Suppressor macrophage treated with lipopolysaccharide for 4 hours (primary cell): ENCODE measurements at places on chromosomes 1 and 21.

GRCh38 chr1:215277532-215277931 lies 195.0 kb downstream of the KCNK2 start:
- no peak for DNase-seq

GRCh38 chr1:33455539-33456501 lies 16.6 kb upstream of the ZSCAN20 start:
- peak; percentile 77 for DNase-seq

GRCh38 chr1:62716397-62716796 lies 28.2 kb upstream of the DOCK7 start:
- DNase-seq, result peak; percentile 70

DNA sequence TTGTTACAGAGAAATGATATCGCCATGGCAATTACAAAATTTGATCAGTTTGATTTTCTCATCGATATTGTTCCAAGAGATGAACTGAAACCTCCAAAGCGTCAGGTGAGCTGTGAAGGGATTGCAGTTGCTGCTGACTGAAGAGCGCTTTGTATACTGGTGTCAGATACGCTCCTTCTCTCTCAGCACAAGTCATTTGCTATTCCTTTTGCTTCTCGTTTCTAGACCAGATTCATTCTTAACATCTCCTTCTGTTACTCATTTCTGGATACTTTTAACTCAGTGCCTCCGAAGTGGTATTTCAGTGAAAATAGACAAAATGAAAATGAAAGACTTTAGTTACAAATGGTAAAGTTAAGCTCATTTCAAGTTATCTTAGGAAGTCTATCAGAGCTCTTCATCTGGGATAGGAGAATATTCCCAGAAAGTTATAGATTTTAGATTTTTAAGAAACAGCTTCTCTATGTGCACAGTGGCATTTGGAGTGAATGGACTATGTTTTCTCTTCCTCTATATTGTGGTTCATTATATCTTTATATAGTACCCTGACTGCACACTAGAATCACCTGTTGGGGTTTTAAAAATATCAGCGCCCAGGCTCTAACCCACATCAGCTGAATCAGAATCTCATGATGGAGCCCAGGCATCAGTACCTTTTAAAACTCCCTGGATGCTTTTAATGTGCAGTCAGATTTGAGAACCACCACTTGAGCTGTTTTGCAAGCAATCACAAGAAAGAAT lies 30.3 kb upstream of the KCNQ4 start:
- no peak for DNase-seq

DNA sequence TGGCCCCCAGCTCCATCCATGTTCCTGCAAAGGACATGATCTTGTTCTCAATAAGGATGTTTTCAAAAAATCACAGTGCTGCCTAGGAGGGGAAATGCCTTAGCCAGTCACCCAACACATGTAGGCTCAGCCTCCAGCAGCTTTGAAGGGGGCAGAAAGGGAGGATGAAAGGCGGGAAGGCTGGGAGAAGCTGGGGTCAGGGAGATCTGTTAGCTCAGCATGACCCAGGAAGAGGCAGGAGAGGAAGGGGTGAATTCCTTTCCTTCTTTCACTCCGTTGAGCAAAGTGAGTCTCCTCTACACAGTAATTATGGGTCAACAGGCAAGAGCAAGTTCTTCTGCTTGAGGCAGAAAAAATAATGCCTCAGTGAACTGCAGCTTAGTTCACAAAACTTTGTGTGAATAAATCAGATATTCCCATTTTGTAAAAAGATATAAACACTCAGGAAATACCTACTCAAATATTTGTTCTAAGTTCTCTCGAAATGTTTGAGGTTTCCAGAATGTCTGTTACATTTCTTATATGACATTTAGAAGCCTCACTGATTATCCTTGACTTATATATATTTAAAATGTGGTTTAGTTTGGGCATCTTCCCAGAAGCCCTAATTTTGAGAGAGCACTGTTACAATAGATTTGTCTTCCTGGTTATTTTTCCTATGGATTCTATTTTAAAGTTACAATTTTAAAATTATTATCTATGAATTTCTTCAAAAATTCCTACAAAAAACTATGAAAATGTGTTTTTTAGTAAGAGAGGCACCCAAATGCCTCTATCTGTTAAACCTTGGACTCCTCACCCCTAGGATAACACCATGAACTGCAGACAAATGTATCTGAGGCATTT lies 116.8 kb downstream of the KCNJ6 start:
- DNase-seq, result no peak

GRCh38 chr1:210635108-210635507 lies 306.4 kb downstream of the HHAT start:
- no peak for DNase-seq

DNA sequence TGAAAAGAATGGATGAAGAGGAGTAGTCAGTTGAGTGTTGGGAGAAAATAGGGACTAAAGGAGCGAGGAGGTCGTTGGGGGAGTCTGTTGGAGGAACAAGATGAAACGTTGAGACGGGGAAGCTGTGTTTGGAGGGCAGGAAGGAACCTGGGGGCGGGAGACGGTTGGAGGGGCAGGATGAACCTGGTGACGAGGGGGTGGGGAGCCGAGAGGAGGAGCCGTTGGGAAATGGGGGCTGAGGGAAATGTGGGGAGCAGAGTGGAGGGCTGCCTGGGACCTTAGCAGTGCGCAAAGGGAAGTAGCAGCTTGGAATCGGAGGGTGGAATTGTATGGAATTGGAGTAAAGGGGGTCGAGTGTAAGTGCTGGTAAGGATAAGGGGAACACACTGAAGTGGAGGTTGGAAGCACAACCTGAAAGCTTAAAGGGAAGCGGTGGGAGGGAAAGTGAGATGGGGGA lies 630 bp downstream of the MTF2 start:
- peak; percentile 11 for DNase-seq

GRCh38 chr1:95195046-95195445 lies 39.0 kb upstream of the RWDD3 start:
- no peak for DNase-seq

- DNase-seq, result no peak
Measured at GRCh38 chr1:214402613-214403083, 121.7 kb downstream of the SMYD2 start.

GRCh38 chr1:223486366-223486765 lies 93.2 kb downstream of the CCDC185 start:
- DNase-seq, result no peak

DNA sequence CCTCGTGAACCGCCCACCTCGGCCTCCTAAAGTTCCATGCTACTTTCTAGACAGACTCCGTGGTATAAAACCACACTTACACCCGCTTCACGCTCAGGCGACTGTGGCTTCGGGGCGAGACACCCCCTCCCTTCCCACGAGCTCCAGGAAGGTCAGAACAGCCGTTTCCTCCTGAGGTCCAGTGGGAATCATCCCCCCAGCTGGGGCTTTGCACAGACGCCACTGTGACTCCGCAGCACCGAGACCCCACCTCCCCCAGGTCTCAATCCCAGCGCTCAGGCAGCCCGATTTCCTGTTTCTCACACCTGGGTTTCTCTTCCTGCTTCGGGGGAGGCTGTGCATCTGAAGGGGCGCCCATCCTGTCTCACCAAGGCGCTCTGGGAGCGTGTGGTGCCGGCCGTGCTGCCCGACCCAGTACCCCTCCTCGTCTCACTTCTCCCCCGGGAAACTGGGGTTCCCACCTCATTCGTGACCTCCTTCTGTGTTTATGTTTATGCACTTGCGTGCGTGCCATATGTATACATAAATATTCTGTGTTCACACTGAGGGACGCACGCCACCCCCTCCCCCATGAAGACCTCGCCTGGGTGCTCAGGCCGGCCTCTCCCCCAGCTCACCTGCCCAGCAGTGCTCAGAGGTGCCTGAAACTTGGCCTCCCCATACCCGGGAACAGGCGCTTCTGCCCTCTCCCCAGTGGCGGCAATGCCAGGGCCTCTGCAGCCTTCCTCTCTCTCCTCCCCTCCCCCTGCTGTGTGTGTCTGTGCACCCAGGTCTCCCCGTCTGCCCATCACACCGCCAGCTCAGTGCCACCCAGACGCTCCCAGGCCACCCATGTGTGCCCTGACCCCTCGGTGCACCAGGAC lies 14.6 kb downstream of the SLC35E2B start:
- no peak for DNase-seq

DNA sequence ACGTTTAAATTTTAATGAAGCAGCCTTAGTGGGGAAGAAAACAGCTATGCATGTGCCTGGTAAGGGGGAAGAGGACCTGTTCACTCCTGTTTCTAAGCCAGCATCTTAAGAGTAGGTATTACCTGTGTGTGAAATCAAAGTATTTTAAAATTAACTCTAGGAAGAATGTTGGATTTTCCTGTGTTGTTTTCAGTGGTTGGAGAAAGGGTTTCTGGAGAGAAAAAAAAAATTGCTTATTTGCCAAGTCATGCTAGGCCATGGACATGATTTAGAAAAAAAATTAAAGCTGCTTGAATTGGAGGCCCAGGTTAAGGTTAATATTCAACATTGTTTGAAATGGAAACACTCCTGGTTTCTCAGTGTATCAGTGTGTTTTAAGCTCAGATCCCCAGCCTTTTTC lies 42.9 kb upstream of the DNAJC6 start:
- DNase-seq, result no peak

GRCh38 chr1:18560692-18561091 lies 70.0 kb upstream of the PAX7 start:
- no peak for DNase-seq

GRCh38 chr1:39575191-39576015 lies 1.2 kb downstream of the PABPC4 start:
- peak; percentile 82 for DNase-seq

DNA sequence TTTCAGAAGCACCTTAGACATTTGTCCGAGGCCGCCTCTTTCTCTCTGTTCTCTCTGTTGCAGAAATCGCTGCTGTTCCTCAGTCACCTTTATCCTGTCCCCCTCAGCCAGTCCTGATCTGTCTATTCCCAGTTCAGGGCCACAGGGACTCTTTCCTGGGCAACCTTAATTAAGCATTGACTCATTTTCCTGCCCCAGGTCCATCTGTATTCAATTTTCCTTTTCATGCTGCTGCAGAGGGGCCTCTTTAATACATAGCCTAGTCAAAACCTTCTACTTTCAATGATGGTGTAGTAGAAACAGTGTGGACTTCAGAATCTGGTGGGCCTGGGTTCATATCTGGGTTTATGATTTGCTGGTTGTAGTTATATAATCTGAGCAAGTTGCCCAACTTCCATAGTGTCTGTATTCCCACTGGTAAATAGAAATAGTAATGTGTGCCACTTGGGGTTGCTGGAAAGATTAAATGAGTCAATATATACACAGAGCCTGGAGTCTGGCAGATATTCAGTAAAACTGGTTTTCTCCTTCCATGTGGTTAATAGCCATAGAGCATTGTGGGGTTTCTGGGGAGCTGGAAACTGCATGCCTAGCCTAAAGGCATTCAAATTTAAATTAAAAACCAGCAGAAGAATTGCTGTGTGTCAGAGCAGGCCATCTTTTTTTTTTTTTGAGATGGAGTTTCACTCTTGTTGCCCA lies 4.5 kb downstream of the TRAF5 start:
- no peak for DNase-seq

- no peak for DNase-seq
Measured at GRCh38 chr1:116126281-116126680, 15.1 kb downstream of the MAB21L3 start.

- DNase-seq, result peak; percentile 40
Measured at GRCh38 chr1:21564521-21565095, 55.4 kb downstream of the ALPL start.

- DNase-seq, result peak; percentile 72
Measured at GRCh38 chr1:40064797-40065499, 24.4 kb downstream of the CAP1 start.

- no peak for DNase-seq
Measured at GRCh38 chr1:14735841-14736240, 137.4 kb downstream of the KAZN start.

- DNase-seq, result no peak
Measured at GRCh38 chr1:93977598-93977945, 68.3 kb upstream of the GCLM start.

GRCh38 chr1:98692482-98692881 lies 31.0 kb downstream of the SNX7 start:
- DNase-seq, result no peak

GRCh38 chr1:20212685-20213331 lies 26.5 kb upstream of the PLA2G2C start:
- DNase-seq, result peak; percentile 66

DNA sequence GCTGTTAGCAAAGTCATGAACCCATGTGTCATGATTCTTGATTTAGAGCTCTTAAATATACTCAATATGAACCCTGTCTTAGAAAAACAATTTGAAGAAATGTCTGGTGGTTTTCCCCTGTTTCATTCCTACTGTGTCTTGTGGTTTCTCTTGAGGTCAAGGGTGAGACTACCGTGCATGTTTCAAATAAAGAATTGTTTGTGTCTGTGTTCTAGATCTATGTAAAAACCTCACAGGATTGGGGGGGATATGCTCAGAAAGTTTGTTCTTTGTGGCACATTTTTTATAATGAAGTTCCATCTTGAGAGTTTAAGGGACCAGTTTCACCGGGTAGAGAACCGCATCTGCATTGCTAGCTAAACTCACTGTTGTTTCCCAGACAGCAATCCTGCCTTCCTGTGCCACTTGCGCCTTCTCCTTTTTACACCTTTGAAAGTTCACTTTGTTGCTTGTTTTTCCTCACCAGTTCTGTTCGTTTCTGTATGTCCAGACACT lies 30.9 kb upstream of the CACYBP start:
- peak; percentile 52 for DNase-seq

GRCh38 chr1:65082346-65083040 lies 65.5 kb upstream of the AK4 start:
- DNase-seq, result no peak

GRCh38 chr1:27475720-27476119 lies 14.2 kb downstream of the WASF2 start:
- DNase-seq, result no peak

- peak; percentile 60 for DNase-seq
Measured at GRCh38 chr1:15188678-15189077, 35.1 kb downstream of the TMEM51 start.

GRCh38 chr1:94828251-94828650 lies 8.1 kb downstream of the SLC44A3 start:
- DNase-seq, result no peak

DNA sequence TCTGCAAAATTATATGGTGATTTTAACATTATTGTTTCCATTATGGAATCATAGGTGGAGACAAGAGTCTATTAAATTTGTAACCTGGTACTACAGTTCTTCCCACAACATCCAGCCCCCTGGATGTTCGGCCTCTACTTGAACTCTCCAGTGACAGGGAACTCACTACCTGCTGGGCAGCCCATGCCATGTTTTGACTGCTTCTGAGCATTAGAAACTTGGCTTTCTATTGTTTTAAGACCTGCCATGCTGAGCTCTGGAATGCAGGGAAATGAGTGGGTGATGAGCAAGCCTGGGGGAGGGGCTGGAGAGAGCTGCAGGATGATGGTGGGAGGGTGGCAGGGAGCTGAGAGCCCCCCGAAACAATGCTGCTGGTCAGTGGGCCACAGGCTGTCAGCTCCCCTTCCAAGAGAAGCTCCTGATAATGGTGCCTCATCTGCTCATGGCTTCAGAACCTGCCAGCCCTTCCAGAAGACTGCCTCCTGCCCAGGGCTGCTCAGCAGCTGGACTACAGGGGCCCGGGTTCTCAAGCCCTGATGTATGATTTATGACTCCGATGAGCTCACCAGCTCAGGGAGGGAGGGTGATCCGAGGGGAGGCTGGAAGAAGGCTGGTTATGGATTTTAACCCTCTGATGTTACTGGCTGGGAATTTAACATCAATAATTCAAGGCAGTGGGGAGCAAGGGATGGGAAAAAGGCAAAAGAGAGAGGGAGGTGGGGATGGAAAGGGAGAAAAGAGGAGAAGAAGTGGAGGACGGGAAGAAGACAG lies 205.0 kb downstream of the HIVEP3 start:
- DNase-seq, result no peak

GRCh38 chr1:214801191-214801590 lies 198.2 kb downstream of the CENPF start:
- no peak for DNase-seq
